ENCODE measurements at places on chromosomes 4 and X.

- DNase-seq, result no peak
Observed at GRCh38 chr4:55032788-55033187, 92.6 kb downstream of the KDR start.

- no peak for DNase-seq
Observed at GRCh38 chrX:84182516-84182915, 5.5 kb downstream of the RPS6KA6 start.

DNA sequence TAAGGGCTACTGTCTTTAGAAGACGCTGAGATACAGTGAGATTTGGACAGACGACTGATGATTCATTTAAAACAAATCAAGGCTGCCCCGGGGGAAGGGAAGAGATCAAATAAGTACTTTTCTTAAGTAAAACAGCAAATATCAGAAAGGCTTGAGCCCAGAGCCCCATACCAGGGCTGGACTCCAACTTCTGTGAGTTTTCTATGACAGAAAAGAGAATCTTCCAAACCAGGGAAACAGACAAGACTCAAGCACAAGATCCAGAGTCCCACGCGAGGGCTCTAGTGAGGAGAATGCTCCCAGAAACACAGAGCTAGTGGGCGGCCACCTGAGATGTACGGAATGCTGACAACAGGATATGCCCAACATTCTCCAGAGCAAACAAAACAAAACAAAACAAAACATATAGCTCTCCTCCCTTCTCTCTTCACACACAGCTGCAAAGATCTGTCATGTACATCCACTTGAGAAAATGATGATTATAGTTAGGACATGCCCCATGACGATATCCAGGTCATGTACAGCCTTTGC, 13.1 kb downstream of the ACSL1 start:
- DNase-seq, result no peak

DNA sequence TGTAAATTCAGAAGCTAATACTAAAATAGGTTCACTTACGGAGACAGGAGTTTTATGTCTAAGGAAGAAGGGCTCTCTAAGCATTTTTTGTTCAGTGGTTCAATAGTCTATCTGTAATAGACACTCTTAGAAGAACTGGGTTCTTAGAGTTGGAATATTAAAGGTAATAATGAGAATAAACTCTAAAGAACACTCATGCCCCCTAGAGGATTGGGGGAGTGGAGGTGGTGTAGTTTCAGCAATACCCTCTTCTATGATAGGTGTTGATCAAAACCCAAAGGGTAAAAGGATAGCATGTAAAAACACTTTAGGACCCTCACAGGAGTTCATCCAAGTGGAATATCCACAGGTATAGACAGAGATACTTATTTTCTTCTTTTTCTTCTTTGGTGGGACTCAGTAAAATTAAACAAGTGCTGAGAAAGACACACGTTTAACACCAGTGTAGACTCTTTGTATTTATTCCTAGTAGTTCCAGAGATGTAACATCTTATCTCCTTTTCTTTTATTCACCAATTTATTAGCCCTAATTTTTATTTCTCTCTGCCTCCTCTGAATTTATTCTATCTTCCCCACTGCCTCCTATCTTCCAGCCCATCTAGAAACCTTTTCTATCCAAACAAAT, 25.7 kb upstream of the MND1 start:
- DNase-seq, result peak; percentile 20

GRCh38 chr4:182231080-182231479, 12.1 kb upstream of the TENM3 start:
- DNase-seq, result no peak

- no peak for DNase-seq
Observed at GRCh38 chrX:77731821-77732419, 54.1 kb downstream of the ATRX start.

GRCh38 chr4:76779740-76780459, 118.0 kb downstream of the SOWAHB start:
- no peak for DNase-seq

DNA sequence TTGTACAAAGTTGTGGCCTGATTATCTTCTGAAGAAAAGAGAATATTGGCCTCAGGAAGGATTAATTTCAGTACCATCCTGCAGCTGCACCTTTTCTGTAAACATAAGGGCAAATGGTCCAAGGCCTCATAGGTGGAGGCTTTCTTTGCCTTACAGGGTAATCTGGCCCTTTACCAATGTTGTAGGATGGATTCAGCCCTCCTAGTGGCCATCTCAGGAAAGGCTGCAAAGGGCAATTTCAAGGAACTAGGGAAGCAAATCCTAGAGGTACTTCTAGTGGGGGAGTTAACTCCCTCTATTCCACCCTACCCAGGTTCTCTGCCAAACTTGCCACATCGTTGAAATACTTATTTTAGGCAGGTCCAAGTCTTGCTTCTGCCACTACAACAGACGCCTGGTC, 57.6 kb downstream of the UGT2B11 start:
- DNase-seq, result no peak

DNA sequence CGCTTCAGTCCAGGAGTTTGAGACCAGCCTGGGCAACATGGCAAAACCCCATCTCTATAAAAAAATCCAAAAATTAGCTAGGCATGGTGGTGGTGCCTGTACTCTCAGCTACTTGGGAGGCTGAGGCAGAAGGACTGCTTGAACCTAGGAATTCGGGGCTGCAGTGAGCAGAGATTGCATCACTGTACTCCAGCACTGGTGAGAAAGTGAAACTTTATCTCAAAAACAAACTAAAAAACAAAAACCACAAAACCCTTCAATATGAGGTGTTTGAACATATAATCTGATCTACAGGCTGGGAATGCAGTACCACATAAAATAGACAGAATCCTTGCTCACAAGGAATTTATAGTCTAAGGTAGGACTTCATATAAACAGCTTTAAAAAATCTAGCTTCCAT, 103.9 kb downstream of the PDS5A start:
- DNase-seq, result no peak

Measured in AML-193 (cell line).